ENCODE measurements at places on chromosomes 3 and 15.

- no peak for DNase-seq
Observed at GRCh38 chr3:44905446-44906157, 31.2 kb downstream of the TGM4 start.

- DNase-seq, result no peak
Observed at GRCh38 chr15:44397869-44398268, 29.6 kb upstream of the CTDSPL2 start.

- no peak for DNase-seq
Observed at GRCh38 chr15:25239471-25240345, 199.1 kb downstream of the UBE3A start.

DNA sequence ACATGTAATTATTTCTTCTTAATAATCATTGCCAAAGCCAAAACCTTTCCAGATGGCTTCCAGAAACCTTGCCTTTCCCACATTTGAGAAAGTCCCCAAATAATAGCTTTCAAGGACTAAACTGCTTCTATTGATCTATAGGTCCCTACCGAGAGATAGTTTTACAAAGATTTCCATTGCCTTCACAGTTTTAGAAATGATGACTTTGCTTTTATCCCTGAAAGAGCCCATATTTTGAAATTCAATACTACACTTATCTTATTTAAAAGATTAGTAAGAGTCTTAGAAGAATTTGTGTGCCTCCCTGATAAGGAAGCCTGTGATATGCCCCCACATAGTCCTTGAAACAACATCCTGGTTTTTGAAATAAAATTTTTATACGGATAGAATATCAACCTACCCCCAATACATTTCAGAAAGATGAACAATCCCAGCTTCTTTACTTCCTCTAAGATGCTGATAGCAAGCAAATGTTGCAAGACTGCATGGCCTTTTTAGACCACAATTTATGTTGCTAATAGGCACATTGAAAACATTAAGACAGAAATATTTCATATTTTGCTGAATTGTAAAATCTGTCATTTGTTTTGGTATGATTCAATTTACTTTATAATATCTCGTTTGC is 146.3 kb downstream of the TMCO5A start:
- no peak for DNase-seq

GRCh38 chr3:56799251-56799882 is 2.4 kb downstream of the ARHGEF3 start:
- no peak for DNase-seq

DNA sequence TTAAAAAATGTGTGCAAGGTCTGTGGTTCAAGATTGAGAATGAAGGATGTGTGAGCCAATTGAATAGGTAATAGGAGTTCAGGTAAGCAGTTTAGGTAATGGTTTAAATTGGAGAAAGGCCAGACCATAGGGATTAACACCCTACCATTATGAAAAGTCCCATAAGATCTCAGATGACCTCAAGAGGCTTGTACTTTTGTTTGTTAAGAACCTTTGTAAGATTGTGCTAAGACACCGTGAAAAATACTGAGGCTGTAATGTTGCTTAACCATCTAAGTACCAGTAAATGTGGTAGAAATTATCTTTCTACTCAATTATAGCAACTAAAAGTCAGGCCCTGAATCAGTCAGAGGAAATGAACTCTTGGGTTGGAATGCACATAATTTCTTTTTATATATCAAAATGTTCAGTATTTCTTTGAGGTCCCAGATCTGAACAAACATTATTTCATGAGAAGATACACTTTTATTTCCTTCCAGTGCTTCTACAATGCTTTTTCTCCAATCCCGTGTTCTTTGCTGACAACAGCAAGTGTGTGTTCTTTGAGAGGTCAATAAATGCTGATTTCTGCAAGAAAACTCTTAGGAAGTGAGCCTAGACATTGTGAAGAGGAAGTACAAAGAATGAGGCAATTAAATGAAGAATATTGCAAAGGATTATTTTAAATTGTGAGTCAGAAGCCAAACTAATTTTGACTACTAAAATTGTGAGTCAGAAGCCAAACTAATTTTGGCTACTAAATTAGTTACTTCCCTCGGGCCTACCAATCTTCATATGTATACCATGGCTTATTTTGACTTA is 66.4 kb downstream of the TCF12 start:
- DNase-seq, result no peak

DNA sequence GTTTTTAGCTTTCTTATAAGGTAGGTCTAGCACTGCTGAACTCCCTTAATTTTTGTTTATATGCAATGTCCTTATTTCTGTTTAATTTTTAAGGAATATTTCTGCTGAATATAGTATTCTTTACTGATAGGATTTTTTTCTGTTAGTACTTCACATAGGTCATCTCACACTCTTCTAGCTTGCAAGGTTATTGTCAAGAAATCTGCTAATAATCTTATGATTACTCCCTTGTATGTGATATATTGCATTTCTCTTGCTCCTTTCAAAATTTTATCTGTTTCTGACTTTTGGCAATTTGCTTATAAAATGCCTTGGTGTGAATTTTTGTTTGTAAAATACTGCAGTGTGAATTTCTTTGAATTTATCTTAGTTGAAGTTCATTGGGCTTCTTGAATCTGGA is 298.4 kb downstream of the GAP43 start:
- DNase-seq, result no peak

- DNase-seq, result no peak
Observed at GRCh38 chr3:43786526-43787305, 96.0 kb downstream of the ABHD5 start.

DNA sequence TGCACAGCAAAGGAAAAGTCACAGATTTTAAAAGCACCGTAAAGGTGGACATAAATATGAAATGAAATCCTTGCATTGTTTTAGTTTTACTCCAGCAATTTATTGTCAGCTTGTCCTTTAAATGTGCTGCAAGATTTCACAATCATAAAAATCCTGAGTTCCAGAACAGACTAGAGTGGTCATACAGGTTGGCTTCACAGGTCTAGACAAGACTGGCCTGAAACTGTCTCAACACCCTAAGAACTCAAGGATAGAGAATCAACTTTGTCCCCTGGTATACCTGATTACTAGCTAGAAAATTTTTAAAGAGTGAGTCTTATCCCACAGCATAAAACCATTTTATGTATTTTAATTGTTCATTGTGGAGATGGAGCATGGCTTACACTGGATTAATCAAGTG is 521.7 kb upstream of the MCTP2 start:
- DNase-seq, result no peak

DNA sequence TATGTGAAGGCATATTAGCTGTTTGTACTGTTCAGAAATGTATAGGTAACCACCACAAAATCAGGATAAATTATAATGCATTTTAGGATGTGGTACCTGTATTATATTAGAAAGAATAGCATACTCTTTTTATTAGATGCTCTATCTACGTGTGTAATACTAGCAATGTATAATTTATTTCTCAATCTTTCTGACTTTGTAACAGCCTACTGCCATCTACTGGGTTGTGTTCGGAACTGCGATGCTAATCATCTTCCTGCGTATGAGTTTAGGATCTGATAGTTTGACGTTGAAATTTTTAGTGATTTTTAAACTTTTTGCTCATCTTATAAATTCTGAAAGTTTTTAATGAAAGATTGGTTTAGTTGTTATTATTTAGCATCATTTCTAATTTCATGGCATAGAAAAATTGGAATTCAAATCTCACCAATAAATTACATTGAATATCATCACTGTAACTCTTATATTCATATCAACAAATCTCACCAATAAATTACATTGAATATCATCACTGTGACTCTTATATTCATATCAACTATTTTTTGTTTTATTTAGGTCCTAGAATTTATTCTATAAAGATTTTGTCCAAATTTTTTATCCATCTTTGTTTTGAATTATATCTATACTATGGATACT is 322.7 kb upstream of the ZNF717 start:
- DNase-seq, result no peak

DNA sequence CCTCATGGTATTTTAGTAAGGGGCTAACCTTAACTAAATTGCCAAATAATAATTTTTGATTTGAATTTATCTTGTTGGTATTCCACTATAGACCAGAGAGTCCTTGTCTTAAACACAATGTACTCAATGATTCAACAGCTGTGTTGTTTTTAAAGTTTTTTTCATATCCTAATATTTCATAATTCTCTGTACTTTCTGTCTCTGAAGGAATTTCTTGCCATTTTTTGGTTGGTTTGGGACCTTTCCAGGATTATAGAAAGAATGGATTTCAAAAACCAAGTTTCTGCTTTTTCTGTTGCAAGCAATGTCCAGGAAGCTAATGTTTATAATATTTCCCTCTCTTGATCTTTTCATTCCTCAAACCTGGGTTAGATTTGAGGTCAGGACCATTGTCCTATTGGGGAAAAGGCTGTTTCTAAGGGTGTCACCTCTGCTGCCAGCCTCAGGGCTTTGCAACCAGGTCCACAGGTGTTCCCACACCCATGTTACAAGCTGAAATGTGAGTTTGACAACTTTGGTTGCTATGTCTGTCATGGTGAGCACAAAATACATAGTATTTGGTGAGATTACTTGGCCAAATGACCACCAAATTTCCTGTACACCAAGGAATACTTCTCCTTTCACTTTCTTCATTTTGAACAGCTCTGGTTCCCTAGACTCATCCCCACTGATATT is 363.7 kb upstream of the RGMA start:
- no peak for DNase-seq

DNA sequence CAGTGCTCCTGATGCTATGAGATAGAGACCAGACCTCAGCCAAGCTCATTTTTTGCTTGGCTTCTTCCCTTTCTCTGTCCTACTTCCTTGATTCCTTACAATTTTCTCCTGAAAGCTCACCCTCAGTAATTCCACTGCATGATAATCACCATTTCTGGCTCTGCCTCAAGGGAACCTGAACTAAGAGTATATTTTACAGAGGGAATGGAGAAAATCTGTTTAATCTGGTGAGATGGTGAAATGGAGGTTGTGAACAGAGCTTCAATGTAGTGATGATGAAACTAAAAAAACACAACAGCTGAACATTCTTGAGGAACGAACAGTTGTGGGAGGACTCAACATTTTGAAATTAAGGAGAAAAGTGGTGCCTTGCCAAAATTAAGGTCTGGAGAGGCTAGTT is 16.3 kb downstream of the HHLA2 start:
- DNase-seq, result no peak

GRCh38 chr3:187044867-187045552 is 94.3 kb downstream of the RPL39L start:
- DNase-seq, result no peak

- no peak for DNase-seq
Observed at GRCh38 chr3:64361962-64362735, 136.9 kb upstream of the PRICKLE2 start.

GRCh38 chr15:77724715-77725114 is 92.0 kb upstream of the LINGO1 start:
- no peak for DNase-seq

DNA sequence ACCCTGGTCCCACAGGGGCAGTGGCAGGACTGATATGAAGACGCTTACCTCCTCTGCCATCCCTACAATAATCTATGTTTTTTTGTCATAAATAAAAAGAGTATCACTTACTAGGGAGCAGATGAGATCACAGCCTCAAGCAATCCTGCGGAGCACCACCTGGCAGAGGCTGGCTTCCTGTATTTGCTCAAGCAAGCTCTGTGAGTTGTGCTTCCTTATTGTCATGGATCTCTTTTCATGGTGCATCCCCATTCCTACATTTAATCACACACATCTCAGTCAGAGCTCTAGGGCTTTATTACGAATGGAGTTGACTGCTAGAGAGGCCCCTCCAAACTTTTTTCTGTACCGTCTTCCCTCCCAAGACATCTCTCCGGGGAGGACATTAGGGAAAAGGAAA is 186.0 kb downstream of the UBE2E2 start:
- DNase-seq, result no peak

All from stimulated activated CD8-positive, alpha-beta memory T cell treated with anti-CD3 and anti-CD28 coated beads, Interleukin-15, amount 100 ng/mL, for 24 hours (primary cell).